ENCODE measurements at places on chromosomes 1 and 21. TPM values are rescaled to one million over a fixed set of nuclear protein-coding genes. Genes with fewer than 3 reads are reported as not detected.

DNA sequence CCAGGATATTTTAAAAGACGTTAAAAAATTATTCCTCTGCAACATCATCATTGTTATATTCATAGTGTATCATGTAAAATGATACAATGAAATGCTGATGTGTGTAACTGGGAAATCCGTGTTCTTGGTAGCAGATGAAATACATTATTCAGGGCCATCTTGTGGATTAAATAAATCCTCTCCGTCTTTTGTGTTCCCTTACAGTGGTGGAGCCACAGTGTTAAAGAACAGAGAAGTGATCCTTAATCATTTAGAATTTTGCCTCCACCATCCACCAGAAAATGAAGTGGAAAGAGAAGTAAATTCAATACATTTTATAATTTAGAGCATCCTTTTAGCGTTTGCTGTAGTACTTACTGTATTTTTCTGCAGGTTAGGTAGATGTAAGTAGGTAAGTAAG, 1.3 kb downstream of the DYRK3 start:
- DNase-seq: no peak

DNA sequence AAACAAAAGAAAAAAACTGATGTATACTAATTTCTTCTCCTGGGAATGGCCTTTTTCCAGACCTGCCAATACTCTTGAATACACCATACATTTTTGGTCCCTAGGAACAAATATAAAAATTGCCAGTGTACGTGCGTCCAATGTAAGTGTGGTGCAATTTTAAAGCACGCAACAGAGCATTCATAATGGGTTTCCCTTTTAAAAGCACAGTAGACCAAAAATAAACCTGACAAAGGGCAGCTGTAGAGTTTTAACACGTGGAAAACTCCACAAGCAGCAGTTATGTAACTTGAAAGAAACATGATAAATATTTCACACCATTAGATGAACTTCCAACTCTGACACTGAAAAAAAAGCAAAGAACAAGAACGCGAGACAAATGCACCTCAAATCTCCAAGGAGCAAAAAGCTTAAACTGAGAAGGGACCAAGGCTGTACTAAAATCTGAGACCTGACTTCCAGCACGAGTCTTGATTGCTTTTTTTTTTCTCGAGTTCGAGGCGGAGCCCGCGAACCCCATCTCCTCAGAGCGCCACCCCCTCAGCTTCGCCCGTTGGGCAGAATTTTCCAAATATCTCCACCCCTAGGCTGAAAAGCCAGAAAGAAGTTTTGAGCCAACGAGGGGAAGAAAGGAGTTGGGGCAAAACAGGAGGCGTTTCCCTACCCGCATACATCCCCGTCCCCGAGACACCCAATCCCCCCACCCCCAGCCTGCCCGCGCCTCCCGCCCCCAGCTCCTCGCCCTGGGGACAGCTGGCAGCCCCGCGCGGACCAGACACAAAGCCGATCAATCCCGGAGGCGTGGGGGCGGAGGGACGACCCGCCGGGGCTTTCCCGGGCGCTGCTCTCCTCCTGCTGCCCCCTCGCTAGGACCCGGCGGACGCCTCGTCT, at the start of gene JAM2:
Gene JAM2, plus strand, starts transcription at position 599 of the 891 bp plus-strand sequence. CDS start 564 bp downstream, outside the sequence.
- no peak for DNase-seq

Gene HSF2BP
- 2.4 TPM for total RNA-seq

GRCh38 chr1:38026592-38027200, 14.2 kb downstream of the UTP11 start:
- peak; percentile 68 for DNase-seq

- no peak for DNase-seq
Measured at GRCh38 chr1:43199093-43199726, 27.1 kb downstream of the CFAP57 start.

- peak; percentile 94 for DNase-seq
Measured at GRCh38 chr1:39132505-39133339, 71.8 kb upstream of the MACF1 start.

Gene RNF11
- total RNA-seq: 117 TPM

DNA sequence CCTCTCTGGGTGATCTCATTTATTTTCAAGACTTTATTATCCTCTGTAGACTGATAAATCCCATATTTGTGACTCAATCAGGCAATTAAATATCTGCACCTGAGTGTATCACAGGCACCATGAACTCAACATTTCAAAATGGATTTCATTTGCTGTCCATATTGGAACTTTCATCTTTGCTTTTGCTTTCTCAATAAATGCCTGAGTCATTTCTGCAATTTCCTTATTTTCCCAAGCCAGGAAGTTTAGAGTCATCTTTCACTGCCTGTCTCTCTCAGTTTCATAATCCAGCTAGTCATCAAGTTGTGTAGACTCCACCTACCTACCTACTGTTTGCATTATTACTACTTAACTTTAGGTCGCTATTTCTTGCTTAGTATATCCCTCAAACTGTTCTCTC, 540.9 kb downstream of the LMO4 start:
- peak; percentile 91 for DNase-seq

Gene CCDC185
- total RNA-seq: not detected

GRCh38 chr1:29876902-29877301, 640.6 kb downstream of the PTPRU start:
- DNase-seq: no peak

Gene OBSCN
- total RNA-seq: 42.7 TPM

DNA sequence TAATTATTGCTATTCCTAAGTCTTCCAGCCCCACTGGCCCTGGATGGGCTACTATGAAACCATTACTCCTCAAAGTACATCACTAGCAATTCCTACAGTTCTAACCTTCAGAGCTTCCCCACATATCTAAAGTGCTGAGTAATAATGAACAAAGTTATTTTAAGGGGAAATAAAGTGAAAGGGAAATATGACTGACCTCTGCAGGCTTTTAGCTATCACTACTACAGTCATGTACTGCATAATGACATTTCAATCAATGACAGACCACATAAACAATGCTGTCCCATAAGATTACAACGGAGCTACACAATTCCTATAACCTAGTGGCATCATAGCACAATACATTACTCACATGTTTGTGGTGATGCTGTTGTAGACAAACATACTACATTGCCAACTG, 32.5 kb upstream of the ASPM start:
- peak; percentile 26 for DNase-seq

GRCh38 chr1:17671314-17671705, 83.8 kb upstream of the ACTL8 start:
- DNase-seq: no peak

GRCh38 chr1:906600-907420, 16.9 kb upstream of the SAMD11 start:
- peak; percentile 84 for DNase-seq

DNA sequence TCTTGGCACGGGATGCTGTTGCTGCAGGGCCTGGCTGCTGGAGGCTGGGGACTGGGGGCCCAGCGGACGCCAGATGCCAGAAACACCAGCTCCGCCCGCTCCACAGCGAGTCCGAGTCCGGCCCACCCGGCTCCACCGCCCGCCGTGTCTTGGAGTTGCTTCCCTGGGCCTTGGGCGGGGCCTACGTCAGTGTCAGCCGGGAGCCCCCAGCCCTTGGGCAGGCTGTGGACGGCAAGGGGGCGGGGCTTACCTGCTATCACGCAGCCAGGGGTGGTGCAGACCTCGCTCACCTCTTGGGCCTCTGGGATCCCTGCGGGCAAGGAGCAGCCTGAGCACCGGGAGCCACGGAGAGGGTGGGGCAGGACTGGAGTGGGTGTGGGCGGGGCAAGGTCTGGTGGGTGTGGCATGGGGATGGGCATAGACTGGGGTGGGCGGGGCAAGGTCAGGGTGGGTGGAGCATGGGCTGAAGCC, 21.8 kb downstream of the MMEL1 start:
- DNase-seq: peak; percentile 32

DNA sequence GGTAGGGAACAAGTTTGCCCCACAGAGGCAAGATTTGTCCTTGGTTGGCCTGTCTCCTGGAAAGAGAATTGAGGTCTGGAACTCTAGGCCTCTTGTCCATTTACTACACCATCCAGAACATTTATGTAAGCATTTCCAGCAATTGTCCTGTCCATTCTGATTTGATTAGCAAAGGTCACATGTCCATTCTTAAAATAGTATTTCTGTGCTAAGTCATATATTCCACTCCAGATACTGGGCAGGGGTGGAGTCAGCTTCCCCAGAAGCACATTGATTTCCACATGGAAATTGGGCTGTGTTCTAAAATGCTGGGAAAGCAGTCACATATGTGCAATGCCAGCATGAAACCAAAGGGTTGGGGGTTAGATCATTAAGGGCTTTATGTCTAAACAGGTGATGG, 21.5 kb upstream of the FMN2 start:
- no peak for DNase-seq

Data from PC-3 (cell line).